ENCODE measurements at places on chromosomes 3 and 15. TPM values are rescaled to one million over a fixed set of nuclear protein-coding genes. Genes with fewer than 3 reads are reported as not detected.

PRICKLE2 gene
- 47.7 TPM for total RNA-seq

PTPN23 gene
- 46.9 TPM for total RNA-seq

IMP3 gene
- 97.7 TPM for total RNA-seq

CLDN18 gene
- not detected for total RNA-seq

ABI3BP gene
- 53.3 TPM for total RNA-seq

IQCF5 gene
- not detected for total RNA-seq

ITIH3 gene
- not detected for total RNA-seq

NAALADL2 gene
- total RNA-seq = 17.8 TPM

Data from smooth muscle cell of the umbilical artery (primary cell).